ENCODE measurements at places on chromosomes 6 and 20.

DNA sequence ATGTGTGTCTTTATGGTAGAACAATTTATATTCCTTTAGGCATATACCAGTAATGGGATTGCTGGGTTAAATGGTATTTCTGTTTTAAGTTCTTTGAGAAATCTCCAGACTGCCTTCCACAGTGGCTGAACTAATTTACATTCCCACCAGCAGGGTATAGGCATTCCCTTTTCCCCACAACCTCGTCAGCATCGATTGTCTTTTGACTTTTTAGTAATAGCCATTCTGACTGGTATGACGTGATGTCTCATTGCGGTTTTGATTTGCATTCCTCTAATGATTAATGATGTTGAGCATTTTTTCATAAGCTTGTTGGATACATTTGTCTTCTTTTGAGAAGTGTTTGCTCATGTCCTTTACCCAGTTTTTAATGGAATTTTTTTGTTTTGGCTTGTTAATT is 5.3 kb upstream of the TASP1 start:
- no peak for DNase-seq

- DNase-seq: no peak
Measured at GRCh38 chr6:163457637-163458561, 43.4 kb downstream of the QKI start.

DNA sequence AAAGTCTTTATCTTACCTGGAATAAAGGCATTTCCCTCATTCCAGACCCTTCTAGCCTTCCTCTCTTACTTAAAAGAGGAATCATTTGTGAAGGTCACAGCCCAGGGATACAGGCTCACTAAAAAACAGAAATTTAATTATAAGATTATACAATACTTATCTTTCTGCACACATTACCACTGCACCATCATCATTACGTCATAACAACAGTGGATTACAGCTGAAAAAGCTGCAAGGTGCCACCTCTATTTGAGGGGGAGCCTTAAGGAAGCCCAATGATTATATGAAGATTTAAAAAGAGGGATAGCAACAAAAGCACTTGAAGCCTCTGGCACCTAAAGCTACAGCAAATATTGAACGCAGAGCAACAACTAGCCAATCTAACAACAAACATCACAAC is 452.9 kb upstream of the EYS start:
- no peak for DNase-seq

GRCh38 chr6:85483846-85484245 is 34.0 kb downstream of the NT5E start:
- no peak for DNase-seq

DNA sequence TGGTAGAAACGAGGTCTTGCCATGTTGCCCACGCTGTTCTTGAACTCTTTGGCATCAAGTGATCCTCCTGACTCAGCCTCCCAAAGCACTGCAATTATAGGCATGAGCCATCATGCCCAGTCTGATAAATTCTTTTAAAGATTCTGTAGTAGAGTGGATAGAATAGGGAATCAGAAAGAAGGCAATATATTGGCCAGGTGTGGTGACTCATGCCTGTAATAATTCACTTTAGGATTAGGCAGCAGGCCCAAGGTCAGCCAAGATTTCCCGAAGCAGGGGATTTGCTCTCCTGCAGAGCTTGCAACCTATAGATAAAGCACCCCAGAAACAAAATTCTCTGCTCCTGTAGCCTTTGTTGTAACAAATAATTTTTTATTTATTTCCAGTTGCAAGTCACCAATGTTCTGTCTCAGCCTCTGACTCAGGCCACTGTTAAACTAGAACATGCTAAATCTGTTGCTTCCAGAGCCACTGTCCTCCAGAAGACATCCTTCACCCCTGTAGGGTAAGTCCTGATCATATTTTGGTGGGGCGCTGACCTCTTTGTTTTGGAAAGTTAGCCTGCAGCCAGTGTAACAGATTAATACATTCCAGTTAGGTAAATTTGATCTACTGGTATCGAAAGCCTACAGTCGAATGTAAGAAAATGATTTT is 30.4 kb upstream of the MROH8 start:
- no peak for DNase-seq

DNA sequence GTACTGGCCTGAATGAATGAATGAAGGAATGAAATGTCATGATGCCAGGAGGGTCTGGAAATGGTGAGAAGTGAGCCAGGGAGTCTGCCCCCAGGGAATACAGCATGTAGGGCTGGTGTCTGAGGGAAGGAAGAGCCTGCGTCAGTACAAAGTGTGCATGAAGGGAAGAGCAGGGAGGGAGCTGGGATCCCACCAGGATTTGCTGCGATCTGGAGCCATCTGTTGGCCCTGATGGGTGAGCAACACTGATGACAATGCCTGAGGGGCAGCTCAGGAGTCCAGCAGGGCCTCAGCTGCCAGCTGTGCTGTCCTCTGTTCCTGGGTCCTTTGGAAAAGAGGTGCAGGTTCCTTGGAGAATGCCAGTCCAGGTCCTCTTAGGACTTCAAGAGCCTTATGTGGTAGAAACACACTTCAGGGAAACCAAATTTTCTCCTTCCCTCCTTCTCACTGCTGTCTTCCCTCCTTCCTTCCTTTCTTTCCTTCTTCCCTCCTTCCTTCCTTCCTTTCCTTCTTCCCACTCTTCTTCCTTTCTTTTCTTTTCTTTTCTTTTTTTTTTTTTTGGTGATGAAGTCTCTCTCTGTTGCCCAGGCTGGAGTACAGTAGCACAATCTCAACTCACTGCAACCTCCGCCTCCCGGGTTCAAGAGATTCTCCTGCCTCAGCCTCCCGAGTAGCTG is 11.5 kb downstream of the BPI start:
- DNase-seq: no peak

DNA sequence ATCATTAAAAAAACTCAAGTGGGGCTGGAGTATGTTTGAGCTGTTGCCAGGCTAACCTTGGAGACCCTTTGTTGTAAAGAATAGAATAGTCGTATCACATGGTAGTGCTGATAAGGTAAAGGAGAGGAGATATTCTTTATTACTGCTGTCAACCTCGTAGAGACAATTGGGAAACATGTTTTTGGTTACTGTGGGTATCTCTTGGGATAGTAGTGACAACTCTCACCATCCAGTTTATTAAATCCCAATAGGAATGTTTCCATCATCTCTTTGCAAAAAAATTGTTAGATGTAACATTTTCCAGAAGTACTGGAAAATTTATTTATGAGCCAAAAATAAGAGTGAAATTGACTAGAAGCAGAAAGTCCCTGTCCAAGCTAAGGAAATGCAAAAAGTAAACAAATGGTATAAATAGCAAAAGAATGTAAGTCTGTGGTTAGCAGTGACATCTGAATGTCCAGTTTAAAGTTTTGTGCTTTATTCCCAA is 829.3 kb upstream of the CITED2 start:
- DNase-seq: no peak

GRCh38 chr6:158519300-158519699 is 40.6 kb upstream of the TMEM181 start:
- no peak for DNase-seq

GRCh38 chr6:1895721-1896120 is 286.0 kb downstream of the FOXC1 start:
- DNase-seq: no peak

DNA sequence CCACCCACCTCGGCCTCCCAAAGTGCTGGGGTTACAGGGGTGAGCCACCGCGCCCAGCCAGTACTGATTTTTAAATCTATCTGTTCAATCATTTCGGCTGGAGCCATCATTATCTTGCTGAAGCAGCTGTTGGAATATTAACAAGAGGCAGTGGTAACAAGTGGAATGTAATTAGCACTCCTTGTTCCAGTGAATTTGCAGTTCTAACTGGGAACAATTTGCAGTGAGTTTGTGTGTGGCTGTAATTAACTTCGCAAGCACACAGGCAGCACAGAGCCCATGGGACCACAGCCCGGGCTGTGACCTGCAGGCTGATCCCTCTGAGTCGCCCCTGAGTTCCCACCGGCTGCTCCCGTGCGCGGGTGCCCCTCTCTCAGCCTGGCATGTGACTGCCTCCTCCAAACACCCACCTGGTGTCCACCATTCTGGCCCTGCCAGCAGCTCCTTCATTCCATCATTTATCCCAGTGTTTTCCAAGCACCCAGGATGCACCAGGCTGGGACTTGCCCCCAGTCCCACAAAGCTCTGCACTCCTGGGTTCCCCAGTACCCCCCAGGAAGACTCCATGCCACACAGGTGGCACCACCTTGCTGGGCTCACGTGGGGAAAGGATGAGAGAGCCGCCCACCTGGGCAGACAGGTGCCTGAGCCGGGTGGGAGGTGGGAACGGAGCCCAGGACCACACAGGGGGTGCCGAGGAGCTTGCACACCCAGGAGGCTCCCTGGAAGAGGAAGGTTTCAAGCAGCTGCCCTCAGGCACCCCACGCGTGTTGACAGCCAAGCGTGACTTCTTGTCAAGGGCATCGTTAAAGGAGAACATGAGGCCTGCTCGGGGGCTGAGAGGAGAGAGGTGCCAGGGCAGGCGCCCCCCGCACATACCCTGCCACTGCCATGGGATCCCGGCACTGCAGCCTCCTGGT is 75.2 kb downstream of the YTHDF1 start:
- DNase-seq: no peak

GRCh38 chr6:151796842-151797530 is 10.5 kb upstream of the ESR1 start:
- no peak for DNase-seq

DNA sequence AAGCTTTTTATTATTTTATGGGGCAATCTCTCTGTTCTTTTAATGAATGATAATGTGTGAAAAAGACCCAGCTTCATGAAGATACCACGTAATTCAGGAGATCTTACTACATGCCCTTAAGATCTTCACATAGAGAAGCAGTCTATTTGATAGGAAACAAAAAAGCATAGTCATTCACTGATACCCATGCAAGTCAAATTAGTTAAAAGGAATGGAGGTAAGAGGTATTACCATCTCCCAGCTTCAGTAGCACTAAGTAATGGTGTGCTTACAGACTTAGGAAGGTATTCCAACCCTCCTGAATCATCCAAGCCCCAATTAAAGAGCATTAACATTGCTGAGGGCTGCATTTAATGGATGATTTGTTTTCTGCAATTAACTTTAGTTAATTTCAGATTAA is 364.7 kb downstream of the SYNE1 start:
- no peak for DNase-seq

- no peak for DNase-seq
Measured at GRCh38 chr20:10504994-10505730, 70.1 kb downstream of the SLX4IP start.

- DNase-seq: no peak
Measured at GRCh38 chr6:13411484-13411883, 75.9 kb downstream of the GFOD1 start.

GRCh38 chr6:23533944-23534343 is 592.1 kb upstream of the NRSN1 start:
- no peak for DNase-seq

DNA sequence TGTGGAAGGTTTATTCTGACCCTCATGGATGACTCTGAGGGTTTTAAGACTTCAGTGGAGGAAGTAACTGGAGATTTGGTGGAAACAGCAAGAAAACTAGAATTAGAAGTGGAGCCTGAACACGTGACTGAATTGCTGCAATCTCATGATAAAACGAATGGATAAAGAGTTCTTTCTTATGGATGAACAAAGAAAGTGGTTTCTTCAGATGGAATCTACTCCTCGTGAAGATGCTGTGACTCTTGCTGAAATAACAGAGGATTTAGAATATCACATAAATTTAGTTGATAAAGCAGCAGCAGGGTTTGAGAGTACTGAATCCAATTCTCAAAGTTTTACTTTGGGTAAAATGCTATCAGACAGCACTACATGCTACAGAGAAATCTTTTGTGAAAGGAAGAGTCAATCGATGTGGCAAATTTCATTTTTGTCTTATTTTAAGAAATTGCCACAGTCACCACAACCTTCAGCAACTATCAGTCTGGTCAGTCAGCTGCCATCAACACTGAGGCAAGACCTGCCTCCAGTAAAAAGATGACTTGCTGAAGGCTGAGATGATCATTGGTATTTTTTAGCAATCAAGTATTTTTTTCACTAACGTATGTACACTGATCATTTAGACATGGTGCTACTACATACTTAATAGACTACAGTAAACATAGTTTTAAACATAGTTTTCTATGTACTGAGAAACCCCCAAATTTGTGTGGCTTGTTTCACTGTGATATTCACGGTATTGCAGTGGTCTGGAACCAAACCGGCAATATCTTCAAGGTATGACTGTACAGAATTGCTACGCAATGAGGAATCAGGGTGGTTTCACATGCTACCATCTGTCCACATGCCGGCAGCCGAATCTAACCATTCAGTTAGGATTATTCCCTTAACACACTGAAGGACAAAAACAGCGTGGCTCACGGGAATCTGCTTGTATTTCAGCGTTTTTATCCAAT is 149.0 kb downstream of the MYB start:
- DNase-seq: no peak
